Activated T-helper 1 cell treated with anti-CD3 and anti-CD28 coated beads, Interleukin-2, amount 50 U/mL, for 16 hours (primary cell): ENCODE measurements at places on chromosomes 11 and 22.

DNA sequence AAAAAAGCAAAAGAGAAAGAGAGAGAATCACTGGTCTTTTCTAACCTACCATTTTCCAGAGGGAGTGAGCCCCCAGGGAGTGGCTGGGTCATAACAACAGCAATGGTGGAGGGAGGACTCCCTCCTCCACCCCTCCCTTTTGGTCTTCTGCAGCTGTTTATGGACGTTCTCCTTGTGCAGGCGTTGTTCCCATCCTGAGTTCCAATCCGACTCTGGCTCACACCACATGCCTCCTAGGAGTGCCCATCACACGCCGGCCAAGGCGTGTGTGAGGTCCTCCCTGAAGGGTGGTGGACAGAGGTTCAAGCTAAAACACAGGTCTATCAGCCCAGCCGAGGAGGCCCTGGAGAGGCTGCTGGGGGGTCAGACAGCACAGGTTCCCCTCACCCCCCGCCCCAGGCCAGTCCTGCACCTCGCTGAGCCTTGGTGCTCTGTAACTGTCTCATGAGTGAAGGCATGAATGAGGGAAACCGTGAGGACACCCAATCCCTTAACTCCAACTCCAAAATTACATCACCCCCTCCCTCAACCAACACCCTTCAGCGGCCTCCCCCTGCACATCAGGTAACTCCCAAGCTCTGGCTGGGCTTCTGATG, 29.4 kb downstream of the IFT27 start:
- DNase-seq: no peak

- no peak for DNase-seq
These were observed 408.9 kb upstream of the SYN3 start for GRCh38 chr22:33467080-33467479.

- no peak for DNase-seq
These were observed 41.3 kb downstream of the EIF4ENIF1 start for GRCh38 chr22:31448382-31448781.

DNA sequence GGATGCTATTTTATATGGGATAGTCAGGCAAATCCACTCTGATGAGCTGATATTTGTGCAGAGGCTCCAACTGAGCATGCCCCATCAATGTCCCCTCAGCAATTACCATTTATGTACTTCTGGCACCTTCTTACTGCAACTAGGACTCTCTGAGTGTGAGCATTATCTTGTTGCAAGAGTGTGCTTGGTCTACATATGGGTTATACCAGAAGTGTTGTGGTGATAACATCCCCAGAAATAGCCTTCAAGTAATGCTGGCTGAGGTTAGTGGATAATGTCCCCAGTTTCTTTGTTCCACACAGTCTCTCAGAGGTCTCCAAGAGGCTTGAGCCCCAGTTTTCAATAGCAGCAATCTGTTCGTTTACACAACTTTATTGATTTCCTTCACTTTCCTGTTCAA, 408.6 kb downstream of the JRKL start:
- DNase-seq: no peak

GRCh38 chr11:111846636-111847035, 24.7 kb downstream of the ALG9 start:
- DNase-seq: no peak

GRCh38 chr22:26534874-26535602, 22.8 kb upstream of the TFIP11 start:
- DNase-seq: no peak
